ENCODE measurements at places on chromosomes 4 and X.

DNA sequence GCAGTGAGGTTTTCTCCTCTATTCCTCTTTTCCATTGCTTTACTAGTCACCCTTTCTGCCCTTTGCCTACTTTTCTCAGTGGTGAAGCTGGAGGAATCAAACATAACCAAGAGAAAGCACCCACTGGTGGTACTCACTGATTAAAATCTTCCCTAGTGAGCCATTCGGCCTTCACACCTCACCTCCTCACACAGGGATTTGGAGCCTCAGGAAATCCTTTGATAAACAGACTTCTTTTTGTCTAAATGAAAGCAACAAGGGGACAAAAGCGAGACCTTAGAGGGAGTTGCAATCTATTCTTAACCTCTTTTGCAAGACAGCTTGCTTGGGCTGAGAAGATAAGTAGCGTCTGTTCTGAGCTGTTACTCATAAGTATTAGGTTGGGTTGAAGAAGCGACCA lies 572.6 kb downstream of the ZNF674 start:
- DNase-seq: no peak

GRCh38 chrX:95435198-95435597 lies 1249.4 kb upstream of the DIAPH2 start:
- no peak for DNase-seq

- DNase-seq: no peak
These were observed 11.1 kb downstream of the APEX2 start for GRCh38 chrX:55011294-55011693.

DNA sequence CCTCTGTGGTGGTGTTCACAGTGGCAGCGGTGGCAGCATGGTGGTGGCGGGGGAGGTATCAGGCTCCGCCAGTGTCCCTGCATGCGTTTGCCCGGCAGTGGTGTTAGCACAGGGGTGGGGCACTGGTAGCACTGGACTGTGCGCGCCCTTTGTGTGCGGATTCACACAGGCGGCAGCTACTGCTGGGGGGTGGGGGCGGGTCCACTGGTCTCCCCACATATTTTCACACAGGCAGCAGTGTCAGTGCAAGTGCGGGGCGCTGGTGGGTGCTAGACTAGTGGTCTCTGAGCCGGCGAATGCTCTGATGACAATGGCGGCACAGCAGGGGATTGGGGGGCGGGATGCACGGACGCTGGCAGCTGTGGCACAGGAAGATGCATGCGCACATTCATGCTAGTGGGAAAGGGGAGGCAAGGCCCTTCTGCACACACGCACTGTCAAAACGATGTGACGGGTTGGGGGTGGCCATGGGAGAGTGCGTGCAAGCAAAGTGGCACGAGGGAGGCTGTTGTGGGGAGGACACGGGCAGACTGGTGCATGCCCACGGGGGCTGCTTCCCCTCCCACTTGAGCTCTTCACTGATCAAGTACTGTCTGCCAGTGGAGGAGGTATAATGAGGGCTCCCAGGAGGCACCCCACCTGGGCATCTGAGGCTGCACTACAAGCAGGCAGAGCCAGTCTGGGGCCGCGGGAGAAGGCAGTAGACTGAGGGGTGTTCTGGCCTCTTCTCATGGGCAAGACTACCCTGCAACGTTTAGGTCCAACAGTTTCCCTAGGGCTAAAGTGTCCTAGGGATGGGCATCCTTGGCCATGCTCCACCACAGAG lies 53.0 kb downstream of the POF1B start:
- DNase-seq: no peak

DNA sequence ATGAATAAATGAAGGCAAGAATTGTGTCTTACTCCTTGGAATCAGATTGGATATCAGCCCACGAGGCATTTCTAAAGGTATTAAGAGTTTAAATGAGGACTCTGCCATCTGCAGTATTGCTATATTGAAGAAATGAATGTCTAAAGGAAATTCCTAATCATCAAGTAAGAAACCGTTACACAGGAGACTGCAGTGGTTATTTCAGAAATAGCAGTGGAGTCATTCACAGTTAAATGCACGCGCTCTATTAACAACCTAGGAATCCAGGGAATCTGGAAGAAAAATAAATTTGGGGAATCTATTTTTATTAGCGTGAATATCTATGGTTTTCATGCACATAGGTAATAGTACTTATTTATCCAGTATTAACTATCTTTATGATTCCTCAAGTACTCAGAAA lies 334.2 kb downstream of the TENM3 start:
- DNase-seq: no peak

DNA sequence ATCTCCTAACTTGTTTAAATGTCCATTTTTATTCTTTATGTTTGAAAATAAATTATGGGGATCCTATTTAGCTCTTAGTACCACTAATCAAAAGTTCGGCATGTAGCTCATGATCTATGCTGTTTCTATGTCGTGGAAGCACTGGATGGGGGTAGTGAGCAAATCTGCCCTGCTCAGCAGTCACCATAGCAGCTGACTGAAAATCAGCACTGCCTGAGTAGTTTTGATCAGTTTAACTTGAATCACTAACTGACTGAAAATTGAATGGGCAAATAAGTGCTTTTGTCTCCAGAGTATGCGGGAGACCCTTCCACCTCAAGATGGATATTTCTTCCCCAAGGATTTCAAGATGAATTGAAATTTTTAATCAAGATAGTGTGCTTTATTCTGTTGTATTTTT lies 27.6 kb downstream of the NUDT6 start:
- DNase-seq: no peak

GRCh38 chr4:154618708-154619315 lies 6.4 kb upstream of the FGG start:
- DNase-seq: no peak

All from AG09309 (cell line).